ENCODE measurements at places on chromosomes 5 and 9.

DNA sequence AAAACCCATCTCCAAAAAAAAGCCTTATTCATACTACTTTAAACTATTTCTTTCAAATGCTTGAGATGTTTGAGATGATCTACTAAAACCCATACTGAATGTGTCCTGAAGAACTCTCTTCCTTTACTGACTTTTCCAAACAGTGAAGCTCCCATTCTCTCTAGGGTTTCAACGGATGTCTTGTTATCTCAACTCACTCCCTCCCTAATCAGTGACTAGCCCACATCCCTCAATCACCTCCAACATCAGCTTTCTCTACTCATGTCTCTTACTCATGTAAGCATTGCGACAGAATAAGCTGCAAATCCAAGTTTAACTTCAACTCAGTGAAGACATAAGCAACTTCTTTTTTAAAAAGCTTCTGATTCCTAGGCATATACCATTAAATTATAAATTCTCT is 42.1 kb downstream of the WDR41 start:
- DNase-seq = no peak

DNA sequence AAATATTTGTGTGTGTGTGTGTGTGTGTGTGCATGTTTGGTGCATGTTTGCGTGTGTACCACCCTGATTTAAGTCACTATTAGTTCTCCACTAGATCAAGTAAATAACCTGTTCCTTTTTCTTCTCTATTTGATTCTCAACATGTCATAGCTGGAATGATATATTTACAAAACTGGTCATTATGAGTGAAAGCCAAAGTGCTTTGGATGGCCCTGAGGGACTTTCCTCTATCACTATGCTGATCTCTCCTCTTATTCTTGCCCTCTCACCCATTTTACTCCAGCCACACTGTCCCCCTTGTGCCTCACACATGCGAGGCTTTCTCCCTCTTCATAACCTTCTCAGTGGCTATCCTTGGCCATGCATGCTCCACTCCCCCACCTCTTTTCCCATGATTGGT is 144.6 kb upstream of the NMUR2 start:
- no peak for DNase-seq

DNA sequence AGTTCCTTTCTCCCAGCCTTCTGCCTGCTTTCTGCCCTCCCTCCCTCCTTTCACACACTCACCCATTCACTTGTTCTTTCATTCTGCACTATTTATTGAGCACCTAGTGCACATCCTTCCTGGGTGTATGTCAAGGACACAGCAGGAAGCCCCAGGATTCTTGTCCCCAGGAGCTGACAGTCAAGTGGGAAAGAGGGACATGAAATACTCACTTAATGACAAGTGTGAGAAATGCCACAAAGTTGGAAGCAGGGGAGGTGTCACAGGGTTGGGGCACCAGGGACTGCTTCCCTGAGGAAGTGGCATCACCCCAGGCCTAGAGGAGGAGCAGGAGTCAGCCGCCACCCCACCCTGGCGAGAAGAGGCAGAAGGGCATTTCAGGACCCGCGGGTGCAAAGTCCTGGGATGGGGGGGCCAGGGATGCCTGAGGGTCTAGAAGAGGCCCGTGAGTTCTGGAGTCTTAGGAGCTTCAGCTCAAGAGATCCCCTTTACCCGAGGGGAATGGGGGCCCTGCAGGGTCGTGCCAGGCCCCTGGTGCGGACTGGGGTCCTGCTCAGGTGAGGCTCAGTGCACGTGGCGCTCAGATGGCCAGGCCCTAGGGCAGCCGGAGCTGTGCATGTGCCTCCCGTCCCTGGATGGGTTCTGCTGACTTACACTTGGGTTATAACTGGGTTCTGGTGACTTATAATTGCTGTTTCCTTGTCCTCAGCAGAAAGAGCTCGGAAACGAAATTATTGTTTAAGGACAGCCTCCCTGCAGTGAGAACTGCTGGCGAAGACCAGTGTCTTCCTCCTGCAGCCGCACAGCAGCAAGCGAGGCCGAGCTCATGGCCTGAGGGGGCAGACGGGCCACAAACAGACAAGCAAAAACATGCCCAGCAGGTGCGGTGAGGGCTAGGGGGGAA is 16.9 kb upstream of the LAMC3 start:
- DNase-seq = no peak

- DNase-seq = no peak
These were observed 98.6 kb upstream of the MSX2 start for GRCh38 chr5:174625591-174626350.

- DNase-seq = no peak
These were observed 16.9 kb upstream of the ZDHHC11B start for GRCh38 chr5:801472-801871.

- DNase-seq = no peak
These were observed 62.4 kb downstream of the HMHB1 start for GRCh38 chr5:143874312-143874711.

DNA sequence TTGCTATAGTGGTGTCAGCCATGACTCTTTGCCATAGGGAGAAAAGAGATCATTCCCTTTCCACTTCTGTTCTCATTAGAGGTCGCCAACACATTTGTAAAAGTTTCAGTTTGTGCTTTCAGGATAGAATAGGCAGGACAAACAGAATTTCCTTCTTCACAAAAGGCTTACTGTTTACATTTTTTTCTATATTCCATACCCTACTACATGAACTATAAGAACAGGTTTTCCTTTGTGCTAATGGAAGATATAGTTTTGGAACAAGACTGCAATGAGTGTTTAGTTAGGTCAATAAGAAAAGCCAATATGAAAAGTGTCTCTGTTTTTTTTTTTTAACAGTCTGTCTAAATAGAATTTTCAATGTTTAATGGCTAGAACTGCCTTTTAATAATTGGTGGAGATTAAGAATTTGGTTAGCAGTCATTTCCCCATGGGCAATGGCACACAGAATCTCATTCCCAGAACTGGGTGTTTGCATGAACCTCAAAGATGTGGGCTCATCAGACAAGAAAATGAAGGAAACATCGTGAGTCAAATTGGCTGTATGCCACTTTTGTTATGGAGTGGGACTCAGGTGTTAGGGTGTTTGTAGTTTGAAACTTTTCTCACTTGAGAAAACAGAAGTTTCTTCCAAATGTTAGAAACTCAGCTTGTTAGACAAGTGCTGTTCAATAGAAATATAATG is 75.2 kb upstream of the PRLR start:
- no peak for DNase-seq

DNA sequence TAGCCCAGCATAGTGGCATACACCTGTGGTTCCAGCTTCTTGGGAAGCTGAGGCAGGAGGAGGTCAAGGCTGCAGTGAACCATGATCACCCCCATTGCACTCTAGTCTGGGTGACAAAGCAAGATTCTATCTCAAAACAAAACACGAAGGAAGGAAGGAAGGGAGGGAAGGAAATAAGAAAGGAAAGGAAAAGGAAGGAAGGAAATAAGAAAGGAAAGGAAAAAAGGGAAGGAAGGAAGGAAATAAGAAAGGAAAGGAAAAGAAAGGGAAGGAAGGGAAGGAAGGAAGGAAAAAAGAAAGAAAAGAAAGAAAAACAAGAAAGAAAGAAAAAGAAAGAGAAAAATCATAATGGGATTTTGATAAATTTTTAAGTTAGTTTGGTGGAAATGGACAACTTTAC is 3.1 kb upstream of the STX17 start:
- DNase-seq = no peak

DNA sequence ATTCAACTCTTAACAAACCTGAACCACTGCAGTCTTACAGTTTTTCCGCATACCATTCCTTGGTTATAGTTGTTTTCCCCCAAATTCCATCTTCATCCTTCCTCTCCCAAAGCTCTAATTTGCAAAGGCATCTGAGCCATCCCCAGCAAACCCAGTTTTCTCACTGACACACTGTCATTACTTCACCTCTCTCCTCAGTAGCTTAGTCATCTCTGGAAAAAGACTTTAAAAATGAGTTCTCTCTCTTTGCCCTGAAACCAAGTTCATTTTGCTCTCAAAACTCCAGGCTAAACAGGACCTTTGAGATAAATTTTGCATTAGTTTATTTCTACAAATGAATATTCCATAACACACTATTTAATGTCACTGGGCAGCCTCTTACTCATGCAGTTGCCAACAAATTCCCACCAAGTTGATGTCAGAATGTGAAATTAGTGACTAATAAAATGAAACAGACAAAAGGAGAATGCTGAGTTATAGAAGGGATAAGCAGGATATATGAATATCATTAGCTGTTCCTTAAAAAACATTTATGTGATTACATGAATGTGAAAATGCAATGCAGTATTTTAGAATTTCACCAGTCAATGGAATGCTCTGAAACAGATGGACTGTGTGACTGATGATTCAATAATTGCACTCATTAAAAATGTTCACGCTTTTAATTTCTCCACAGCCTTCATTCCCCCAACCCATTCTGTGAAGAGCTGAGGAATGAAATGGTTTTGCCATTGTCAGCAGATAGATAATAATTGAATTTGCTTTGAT is 107.4 kb upstream of the DMAC1 start:
- DNase-seq = peak; percentile 18
